Tracheal epithelial cell (primary cell): ENCODE measurements at places on chromosomes 2 and 18. TPM values are rescaled to one million over a fixed set of nuclear protein-coding genes. Genes with fewer than 3 reads are reported as not detected.

The GNLY gene
- total RNA-seq, result not detected in 2 replicates

The REG3G gene
- not detected in 2 replicates for total RNA-seq

The SNED1 gene
- 0.48 TPM in 1 of 2 replicates, not detected in the other for total RNA-seq

The LRP2 gene
- total RNA-seq, result under 0.01 TPM in 1 of 2 replicates, not detected in the other

The SOS1 gene
- total RNA-seq, result 7.7 and 11.3 TPM in 2 replicates

The ACKR3 gene
- total RNA-seq, result 14.7 and 21.7 TPM in 2 replicates

The MOCOS gene
- total RNA-seq, result 15.9 and 32.6 TPM in 2 replicates

The ZNF385B gene
- total RNA-seq, result not detected in 2 replicates

The EVX2 gene
- not detected in 2 replicates for total RNA-seq

The SLC38A11 gene
- total RNA-seq, result not detected in 2 replicates

The SPIRE1 gene
- 74.5 and 114 TPM in 2 replicates for total RNA-seq

The IL36G gene
- total RNA-seq, result 0.43 and 41.4 TPM in 2 replicates

The IL36B gene
- total RNA-seq, result not detected in 2 replicates

The CGREF1 gene
- total RNA-seq, result 8.7 TPM in 1 of 2 replicates, not detected in the other

The POTEC gene
- not detected in 2 replicates for total RNA-seq

The CTNNA2 gene
- total RNA-seq, result not detected in 2 replicates

The ALKAL2 gene
- 2.2 TPM in 1 of 2 replicates, not detected in the other for total RNA-seq

The LRPPRC gene
- 68.0 and 89.5 TPM in 2 replicates for total RNA-seq

The DSEL gene
- 1.3 and 2.2 TPM in 2 replicates for total RNA-seq

The PTPRM gene
- total RNA-seq, result 43.1 and 55.2 TPM in 2 replicates

The ABCG5 gene
- not detected in 2 replicates for total RNA-seq
